ENCODE measurements at places on chromosomes 7 and 10.

DNA sequence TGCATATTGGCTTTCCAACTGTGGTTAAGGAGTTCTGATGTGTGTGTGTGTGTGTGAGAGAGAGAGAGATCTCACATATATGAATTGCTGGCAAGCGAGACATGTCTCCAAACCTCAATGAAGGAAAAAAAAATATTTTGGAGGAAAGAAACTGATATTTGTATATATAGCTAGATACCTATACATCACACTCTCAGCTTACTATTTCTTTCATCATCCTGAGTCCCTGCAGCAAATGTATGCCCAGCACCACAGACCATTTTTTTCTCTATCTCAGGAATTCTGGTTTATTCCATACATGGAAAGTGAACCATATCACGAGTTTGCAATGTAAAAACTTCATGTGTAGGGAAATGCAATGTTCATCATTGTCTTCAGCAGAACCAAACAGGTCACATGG lies 68.9 kb downstream of the MTERF1 start:
- DNase-seq: no peak

- no peak for DNase-seq
Measured at GRCh38 chr7:13904689-13905088, 84.8 kb downstream of the ETV1 start.

- DNase-seq: no peak
Measured at GRCh38 chr7:42720012-42720411, 191.9 kb downstream of the C7orf25 start.

- DNase-seq: no peak
Measured at GRCh38 chr7:35596061-35596460, 98.9 kb downstream of the HERPUD2 start.

DNA sequence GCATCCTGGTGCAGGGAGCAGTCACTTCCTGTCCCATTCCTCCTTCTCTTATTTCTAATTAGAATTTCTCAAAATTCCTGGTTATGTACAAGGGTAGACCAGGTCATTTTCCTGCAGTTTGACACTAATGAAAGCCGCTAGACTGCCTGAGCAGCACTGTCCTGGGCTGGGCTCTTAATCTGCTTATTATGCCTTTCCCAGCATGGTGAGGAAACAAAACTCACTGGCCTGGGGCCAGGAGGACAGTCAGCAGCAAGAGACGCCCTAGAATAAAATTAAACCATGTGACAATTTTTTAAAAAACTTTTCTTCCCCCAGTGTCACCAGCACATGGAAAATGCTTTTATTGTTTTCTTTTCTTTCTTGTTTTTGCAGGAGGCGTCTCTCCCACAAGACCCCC lies 647.5 kb downstream of the TYW1 start:
- DNase-seq: no peak

DNA sequence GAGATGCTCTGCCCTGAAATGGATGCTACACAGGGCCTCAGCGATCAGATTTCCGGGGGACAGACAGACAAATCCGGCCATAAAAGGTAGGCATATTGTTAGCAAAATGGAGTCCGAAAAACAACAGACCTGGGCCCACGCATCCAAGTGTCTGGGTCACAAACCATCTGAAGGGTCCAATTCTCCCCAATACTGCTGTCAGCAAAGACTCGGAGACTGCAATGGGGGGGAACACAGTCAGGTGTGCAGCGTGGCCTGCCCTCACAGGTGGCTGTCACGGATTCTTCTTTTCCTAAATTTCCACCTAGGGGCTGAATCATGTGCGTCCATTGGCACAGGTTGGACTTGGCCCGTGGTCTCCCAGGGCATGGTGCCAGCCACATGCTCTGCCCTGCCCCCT lies 12.9 kb downstream of the PKD1L1 start:
- DNase-seq: no peak

DNA sequence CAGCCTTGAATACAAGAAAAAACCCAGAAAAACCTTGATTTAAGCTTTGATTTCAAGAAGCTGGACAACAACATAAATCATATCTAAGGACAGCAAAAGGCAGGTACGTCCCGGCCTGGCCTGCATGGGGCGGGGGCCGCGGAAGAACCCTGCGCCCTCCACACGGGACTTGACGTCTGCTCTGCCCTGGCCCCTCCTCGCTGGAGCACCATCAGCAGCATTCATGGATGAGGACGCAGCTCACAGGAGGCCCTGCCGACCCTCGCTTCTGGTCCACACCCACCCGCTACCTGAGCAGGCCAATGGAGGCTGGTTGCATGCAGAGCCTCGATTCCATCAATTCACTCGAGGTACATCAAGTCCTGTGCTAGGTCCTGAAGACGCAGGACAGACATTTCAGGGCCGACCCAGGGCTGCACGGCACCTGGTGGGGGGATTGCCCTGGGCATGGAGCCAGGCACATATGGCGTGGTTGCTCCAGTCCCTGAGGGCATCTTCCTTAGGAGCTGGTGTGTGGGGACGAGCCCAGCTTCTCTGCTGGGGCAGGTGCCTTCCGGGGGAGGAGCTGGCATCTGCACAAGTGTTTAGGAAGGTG lies 63.1 kb upstream of the NKX6-2 start:
- no peak for DNase-seq

- peak; percentile 98 for DNase-seq
Measured at GRCh38 chr7:28685644-28686417, 272.3 kb downstream of the TRIL start.

GRCh38 chr7:92517631-92518030 lies 10.7 kb downstream of the PEX1 start:
- DNase-seq: no peak

DNA sequence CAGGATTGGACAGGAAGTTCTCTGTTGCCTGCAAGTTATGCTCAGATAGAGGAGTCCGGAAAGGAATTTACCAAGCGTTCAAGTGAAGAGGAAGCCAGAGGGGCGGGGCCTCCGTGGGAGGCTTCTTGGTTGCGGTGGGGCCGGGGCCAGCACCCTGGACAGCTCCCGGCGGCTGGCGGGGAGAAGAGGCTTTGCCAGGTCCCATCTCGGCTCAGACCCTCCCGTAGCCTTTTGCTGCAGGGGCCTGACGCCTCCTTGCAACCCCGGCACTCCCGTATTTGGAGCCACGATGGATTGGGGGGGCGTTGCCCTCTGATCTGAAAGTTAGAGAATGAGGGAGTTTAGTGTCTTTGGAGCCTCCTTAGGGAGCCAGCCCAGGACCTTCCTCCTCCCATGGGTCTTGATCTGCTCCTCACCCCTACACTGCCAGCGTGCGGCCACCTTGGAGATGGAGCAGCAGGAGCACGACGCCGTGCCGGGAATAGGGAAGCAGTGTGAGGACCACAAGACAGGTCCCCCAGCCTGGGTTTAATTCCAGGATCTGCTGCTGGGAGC lies 3.1 kb upstream of the SLC18A3 start:
- peak; percentile 81 for DNase-seq

DNA sequence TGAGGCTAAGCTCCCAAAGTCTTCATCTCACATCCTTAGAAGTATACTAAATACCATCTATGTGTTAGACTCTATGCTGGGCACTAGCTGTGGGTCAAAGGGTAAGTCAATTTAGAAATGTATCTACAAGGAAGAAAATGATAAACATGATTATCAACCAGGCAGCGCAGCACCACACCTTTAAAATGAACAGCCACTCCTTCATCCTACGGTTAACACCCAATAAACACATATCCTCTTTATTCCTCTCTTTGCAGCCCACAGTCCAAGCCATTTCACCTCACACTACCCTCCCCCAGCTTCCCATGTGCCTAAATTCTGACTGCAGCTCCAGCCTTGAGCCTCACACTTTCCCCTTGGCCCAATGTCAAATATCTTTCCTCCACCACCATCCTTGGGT lies 362.6 kb downstream of the FGFR2 start:
- DNase-seq: no peak

DNA sequence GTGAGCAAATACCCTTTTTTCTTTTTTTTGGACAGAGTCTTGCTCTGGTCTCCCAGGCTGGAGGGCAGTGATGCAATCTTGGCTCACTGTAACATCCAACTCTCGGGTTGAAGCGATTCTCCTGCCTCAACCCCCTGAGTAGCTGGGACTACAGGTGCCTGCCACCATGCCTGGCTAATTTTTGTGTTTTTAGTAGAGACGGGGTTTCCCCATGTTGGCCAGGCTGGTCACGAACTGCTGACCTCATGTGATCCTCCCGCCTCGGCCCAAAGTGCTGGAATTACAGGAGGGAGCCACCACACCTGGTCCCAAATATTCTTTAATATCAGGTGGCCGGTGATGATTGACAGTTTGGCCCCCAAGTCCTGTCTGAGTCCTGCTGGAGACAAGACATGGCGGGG lies 6.6 kb downstream of the LAT2 start:
- DNase-seq: no peak

GRCh38 chr10:97069576-97070362 lies 116.0 kb downstream of the SLIT1 start:
- DNase-seq: no peak

DNA sequence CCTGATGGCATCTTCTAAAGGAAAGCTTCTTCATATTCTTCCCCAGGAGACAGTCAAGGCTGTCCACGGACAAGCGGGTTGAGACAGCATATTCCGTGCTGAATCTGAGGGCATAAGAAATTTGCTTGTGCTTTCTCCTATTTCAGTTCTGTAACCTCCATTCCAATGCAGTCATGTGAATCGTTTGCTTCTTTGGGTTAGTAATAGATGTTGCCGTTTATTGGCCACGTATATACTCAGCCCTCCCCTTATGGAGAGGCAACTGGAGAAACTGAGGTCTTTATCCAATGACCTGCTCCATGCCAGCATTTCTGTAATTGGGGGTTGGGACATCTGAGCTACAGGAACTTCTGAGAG lies 38.9 kb downstream of the LYZL1 start:
- DNase-seq: no peak

- DNase-seq: no peak
Measured at GRCh38 chr7:141436139-141436538, 115.1 kb upstream of the AGK start.

- no peak for DNase-seq
Measured at GRCh38 chr7:158611541-158611940, 23.9 kb upstream of the PTPRN2 start.

- peak; percentile 33 for DNase-seq
Measured at GRCh38 chr10:76902949-76903348, 734.7 kb downstream of the KCNMA1 start.

GRCh38 chr10:1747590-1748157 lies 10.3 kb upstream of the ADARB2 start:
- no peak for DNase-seq

- DNase-seq: peak; percentile 28
Measured at GRCh38 chr7:93902777-93903423, 3.5 kb upstream of the GNGT1 start.

- DNase-seq: no peak
Measured at GRCh38 chr7:139071680-139072079, 35.8 kb upstream of the ZC3HAV1L start.

- no peak for DNase-seq
Measured at GRCh38 chr10:50592961-50593418, 30.8 kb downstream of the SGMS1 start.

- no peak for DNase-seq
Measured at GRCh38 chr7:15407910-15408309, 153.9 kb downstream of the AGMO start.

All from right hindlimb (tissue), 1 donor.